ENCODE measurements at places on chromosomes 4 and X. TPM values are rescaled to one million over a fixed set of nuclear protein-coding genes. Genes with fewer than 3 reads are reported as not detected.

Gene CDX4
- total RNA-seq: not detected

Gene DCAF12L1
- total RNA-seq: 0.90 TPM

Gene SPOCK3
- total RNA-seq: 12.1 TPM

Gene OPHN1
- total RNA-seq: 19.6 TPM

Gene MAGEB1
- total RNA-seq: not detected

Gene JCHAIN
- 4.5 TPM for total RNA-seq

Gene AADAT
- 12.1 TPM for total RNA-seq

Gene EDNRA
- 98.1 TPM for total RNA-seq

DNA sequence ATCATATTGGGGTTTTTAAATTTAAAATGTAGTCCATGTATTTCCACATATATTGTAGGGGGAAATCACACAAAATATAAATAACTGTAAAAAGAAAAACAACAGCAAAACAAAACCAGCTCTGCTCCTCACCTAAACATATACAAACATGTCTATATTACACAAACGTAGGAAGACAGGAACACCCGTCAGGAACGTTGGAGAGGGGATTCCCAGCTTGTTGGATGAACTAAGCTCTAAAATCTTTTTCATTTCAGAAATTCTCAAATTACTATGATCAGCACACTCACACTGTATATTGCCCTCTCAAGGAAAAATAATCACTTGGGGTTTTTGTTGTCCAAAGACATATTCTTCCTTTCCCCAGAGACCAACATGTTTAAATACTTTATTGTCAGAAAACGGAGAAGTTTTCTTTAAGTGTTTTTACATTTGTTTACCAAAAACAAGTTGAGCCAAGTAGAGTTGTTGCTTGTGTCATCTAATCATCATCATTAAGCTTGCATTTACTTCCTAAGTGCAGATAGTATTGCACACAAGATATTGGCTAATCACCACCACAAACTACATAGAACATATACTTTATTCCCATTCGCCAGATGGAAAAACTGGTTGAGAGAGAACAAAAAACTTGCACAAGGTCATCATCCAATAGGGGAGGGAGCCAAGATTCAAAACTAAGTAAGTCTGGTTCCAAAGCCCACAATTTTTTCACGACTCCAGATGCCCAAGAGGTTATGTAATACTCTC lies 2.4 kb upstream of the TLR10 start:
- DNase-seq: no peak

DNA sequence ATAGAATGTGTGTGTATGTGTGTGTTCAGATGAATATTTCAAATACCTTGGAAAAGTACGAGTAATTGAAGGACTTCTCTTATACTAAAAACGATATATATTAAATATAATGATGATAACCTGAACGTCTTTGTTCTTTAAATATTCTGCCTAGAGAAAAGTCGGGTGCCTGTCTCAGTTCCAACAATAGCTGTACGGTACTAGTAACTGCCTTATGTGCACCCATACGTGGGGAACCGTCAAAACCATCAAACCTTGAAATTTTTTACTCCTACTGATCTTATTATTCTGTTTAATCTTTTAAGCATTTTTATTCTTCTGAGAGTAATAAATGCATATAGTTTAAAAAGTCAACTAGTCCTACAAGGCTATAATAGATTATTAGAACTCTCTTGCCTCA lies 1045.7 kb downstream of the C4orf33 start:
- DNase-seq: no peak

DNA sequence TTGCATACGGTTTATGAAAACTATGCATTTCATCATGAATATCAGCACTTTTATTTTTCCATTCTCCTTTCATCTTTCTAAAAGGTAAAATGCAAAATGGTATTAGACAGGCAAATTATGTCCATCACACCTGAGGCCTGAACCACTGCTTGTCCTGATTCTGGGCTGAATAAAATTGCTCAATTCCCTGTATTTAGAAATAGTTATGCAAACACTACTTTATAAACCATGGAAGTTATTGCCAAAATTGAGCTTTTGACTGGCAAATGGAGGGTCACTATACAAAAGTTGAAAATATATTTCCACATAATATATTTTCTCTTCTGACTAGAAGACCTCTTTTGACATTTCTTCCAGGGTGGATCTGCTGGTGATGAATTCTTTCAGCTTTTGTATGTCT lies 21.1 kb downstream of the FAM47E start:
- DNase-seq: no peak

- DNase-seq: no peak
These were observed 776.8 kb downstream of the CCSER1 start for GRCh38 chr4:90904021-90904420.

GRCh38 chrX:11558972-11559371 lies 106.7 kb downstream of the ARHGAP6 start:
- no peak for DNase-seq

DNA sequence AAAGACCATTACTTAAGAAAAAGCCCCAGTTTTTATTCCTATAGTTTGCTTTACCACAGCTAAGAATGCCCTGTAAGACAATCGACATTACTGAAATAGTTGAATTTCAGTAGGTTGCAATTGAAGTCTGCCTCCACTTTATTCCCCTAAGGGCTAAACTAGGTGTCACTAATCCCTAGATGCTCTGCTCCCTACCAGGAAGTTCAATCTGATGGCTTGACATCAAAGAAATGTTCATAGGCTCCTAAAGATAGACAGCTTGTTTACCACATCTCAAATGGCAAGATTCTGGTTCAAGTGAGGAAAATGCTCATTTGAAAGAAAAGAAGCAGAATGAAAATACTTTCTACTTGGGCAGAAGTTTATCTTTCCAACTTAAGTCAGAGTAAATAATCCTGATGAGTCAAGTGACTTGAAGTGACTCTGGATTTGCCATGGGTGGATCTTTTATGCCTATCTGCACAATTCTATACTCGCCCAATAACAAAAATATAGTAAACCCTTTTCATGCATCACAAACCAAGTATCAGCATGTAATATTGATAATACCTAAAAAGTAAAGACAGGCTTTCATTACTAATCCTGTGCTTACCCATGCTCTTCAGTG lies 117.2 kb downstream of the SH3RF1 start:
- no peak for DNase-seq

- DNase-seq: no peak
These were observed 33.1 kb upstream of the ANXA10 start for GRCh38 chr4:168059251-168059650.

- no peak for DNase-seq
These were observed 298.7 kb upstream of the KLF3 start for GRCh38 chr4:38365261-38365660.

DNA sequence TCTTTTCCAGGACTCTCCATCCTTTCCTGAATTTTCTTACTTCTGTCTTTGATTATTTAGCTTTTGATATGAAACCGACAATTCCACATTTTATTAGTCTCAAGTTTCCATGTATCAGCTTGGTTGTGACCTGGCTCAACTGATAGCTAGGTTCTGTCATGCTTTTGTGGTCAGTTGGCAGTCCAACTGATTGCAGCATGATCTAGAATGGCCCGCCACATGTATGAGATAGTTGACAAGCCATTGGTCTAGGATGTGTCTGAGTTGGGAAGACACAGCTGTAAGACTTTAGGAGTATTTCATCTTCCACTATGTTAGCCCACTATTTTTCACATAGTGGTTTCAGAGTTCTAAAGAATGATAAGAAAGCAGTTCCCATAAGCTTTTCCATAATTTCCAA lies 117.5 kb upstream of the GRID2 start:
- DNase-seq: no peak

DNA sequence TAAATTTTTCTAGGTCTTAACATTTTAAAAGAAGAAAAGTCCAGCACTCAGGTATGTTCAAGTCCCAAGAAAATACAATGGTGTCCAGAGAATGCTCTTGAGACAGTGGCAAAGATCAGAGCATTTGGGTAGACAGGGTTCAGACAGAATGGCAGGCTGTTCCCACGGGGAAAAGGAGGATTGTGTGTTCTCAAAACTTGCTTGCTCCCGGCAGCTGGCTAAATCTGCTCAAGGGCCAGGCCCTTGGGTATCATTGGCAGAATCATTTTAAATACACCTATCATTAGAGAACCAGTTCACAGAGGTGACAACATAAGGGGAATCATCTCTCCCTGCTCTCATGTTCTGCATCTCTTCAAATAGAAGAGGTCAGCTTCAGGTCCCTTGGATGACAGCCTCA lies 456.3 kb downstream of the DTHD1 start:
- no peak for DNase-seq

DNA sequence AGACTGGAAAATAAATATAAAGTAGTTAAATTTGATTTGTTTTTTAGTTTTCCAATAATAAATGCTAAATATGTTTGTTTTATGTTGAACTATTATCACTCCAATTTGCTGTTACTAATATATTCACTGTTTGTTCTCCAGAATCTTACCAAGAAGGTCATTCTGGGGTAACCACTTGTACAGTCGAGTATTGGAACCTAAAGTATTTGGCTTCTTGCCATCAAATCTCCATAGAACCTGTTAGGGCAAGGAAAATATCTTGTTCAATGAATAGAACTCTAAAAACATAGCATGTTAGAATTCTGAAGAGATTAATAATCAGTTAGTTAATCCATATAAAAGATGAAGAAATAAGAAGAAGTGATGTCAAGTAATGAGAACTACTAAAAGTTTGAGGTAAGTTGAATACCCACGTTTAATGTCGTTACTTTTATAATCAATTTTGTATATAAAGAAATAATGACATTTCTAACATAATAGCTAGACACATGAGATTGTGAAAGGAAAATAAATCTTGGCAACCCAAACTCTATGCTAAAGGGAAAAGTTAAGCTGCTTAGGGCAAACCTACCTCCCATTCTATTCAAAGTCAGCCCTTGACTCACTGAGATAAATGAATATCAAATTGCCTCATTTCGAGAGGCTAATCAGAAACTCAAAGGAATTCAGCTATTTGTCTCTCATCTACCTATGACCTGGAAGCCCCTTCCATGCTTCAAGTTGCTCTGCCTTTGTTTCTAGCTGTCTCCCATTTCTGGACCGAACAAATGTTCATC lies 15.3 kb downstream of the UGT2B15 start:
- DNase-seq: no peak

DNA sequence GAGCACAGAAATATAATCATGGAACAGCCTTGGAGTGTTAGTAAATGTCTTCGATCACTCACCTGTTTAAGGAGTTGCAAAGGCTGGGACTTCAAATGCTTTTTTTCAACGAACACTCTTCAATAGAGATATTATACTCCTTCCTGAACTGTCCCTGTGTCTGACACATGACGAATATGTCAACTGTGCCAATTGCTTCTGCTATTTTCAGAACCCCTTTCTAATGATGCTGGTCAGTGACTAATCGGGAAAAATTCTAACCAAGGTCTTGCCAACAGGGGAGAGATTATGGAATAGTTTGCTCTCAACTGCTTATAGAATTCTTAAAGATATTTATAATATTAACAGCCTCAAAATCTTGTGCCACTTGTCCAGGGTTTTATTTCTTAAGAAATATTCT lies 8.5 kb upstream of the KLHL34 start:
- no peak for DNase-seq

GRCh38 chrX:107014936-107015335 lies 14.9 kb upstream of the MORC4 start:
- no peak for DNase-seq

GRCh38 chrX:33840176-33840575 lies 291.9 kb downstream of the FAM47A start:
- no peak for DNase-seq

DNA sequence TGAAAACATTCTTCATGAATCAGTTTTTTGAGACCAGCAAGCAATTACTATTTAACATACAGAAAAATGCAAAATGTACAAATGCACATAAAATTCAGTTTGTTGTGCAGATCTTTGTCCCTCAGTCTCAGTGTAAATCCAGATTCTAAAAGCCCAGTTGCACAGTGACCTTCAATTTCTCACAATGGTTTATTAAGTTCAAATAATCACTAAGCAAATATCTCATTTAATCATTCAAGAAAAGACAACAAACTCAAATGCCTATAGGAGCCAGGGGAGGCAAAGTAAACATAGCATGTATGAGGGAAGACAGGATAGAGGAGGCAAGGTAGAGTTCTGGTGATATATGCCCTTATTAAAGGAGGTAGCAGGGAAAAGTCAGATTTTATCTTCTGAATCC lies 82.8 kb downstream of the PPP3CA start:
- no peak for DNase-seq

GRCh38 chr4:103895876-103896465 lies 176.2 kb upstream of the TACR3 start:
- DNase-seq: no peak

GRCh38 chrX:72545990-72546389 lies 26.7 kb downstream of the HDAC8 start:
- no peak for DNase-seq

DNA sequence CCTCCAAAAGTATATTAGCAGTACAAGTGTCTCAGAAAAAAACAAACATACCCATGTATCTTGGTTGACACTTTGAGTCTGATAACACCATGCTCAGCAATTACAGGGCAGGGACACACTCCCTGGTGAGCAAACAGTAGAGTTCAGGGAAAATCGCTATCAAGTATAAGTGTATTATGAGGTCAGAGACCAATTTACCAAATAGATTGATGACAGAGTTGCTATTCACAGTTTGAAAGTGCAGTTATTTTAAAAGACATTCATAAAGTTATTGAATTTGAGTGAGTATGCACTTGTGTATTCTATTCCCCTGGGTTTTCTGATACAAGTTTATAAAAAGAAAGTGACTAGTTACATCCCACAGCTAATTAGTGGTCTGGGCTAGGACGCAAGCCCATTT lies 10.2 kb upstream of the LONRF3 start:
- no peak for DNase-seq

GRCh38 chr4:165433529-165433928 lies 54.7 kb downstream of the CPE start:
- DNase-seq: no peak

- DNase-seq: no peak
These were observed 51.8 kb upstream of the CBLL2 start for GRCh38 chrX:22220941-22221340.

GRCh38 chr4:110854021-110854678 lies 231.3 kb upstream of the PITX2 start:
- no peak for DNase-seq

- DNase-seq: no peak
These were observed 204.1 kb downstream of the MAPK10 start for GRCh38 chr4:86155766-86156165.

- no peak for DNase-seq
These were observed 122.9 kb downstream of the GPAT3 start for GRCh38 chr4:83658806-83659205.

- DNase-seq: no peak
These were observed 836.5 kb upstream of the HTR2C start for GRCh38 chrX:113747274-113747973.

GRCh38 chrX:129980540-129981199 lies 1.8 kb upstream of the BCORL1 start:
- DNase-seq: no peak
